ENCODE measurements at places on chromosomes 7 and 10.
A peak's percentile ranks its signal among the peaks of the same experiment; 100 is the strongest.

GRCh38 chr7:73978661-73979563 lies 49.1 kb upstream of the ELN start:
- DNase-seq = peak; percentile 38

DNA sequence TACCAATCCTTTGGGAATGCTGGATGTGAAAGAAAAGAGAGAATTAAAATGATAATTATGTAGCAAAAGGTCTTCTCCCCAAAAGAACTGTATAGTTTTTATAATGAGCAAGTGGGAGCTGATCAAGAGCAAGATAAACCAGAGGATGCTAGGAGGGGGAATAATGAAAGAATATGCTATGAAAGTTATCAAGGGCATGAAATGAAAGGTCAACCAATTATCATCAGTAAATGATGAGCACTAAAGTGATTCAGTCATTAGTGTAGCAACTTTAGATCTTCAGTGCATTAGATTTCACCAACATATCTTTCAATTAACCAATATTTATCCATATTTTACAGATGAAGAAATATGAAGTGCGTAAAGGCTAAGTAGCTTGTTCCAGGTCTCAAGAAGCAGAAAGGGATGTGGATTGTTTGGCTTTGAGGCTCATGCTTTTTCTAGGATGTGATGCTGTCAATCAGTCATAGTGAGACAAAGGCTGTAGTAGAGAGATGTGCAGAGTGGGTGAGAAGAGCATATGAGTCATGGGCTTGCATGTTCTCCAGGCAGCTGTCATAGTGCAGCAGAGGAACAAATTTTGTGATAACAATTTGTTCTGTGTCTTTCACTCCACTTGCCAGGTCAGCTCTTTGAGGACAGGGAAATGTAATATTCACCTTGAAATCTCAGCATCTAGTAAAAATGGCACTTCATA lies 5.7 kb upstream of the OR2F2 start:
- DNase-seq = no peak

- no peak for DNase-seq
Measured at GRCh38 chr10:132713421-132714095, 72.4 kb downstream of the NKX6-2 start.

- peak; percentile 89 for DNase-seq
Measured at GRCh38 chr10:117663750-117664149, 121.2 kb downstream of the EMX2 start.

DNA sequence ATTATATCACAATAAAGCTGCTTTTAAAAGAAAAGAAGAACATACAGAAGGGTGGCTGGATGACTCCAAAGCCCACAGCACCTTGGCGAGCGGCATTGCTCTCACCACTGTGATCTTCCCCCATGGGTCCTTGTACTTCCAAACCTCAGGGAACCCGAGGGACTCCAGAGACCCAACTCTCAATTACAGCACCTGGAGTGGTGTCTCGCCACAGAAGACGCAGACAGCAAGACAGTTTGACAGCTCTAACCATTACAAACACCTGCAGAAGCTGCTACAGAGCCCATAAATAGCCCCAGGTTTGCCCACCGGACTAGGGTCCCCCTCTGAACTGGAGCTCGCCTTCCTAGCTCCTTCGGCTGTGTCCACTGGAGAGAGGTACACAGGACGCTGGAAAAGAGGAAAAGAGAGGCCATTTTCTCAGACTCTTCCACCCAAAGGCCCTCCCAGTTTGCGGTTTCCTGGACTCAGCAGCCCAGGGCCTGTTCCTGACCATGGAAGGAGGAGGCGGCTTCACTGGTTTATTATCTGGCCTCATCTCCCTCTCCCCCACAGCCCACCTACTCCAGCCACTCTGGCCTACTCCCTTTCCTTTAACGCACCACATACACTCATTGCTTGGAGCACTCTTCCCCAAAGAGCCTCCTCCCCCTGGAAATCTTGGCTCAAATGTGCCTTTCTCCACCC lies 1.9 kb downstream of the PIK3AP1 start:
- no peak for DNase-seq

GRCh38 chr10:64096941-64097340 lies 575.7 kb downstream of the REEP3 start:
- DNase-seq = peak; percentile 25

DNA sequence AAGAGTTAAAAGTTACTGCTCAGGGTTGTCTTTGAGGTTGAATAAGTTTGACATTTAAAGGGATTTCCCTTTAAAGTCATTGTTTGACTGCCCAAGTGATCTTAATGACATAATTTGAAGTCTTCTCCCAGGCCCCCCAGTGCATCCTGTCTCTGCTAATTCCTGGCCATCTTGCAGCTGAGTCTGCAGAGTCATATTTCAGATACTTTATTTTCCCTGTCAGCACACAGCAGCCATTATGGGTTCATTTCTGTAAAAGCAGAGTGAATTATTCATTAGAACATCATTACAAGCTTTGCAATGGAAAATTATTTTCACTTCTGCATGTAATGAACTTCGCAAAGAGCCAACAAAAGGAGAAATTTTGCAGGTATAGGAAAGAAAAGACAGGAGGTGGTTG lies 536.6 kb downstream of the GALNT17 start:
- no peak for DNase-seq

DNA sequence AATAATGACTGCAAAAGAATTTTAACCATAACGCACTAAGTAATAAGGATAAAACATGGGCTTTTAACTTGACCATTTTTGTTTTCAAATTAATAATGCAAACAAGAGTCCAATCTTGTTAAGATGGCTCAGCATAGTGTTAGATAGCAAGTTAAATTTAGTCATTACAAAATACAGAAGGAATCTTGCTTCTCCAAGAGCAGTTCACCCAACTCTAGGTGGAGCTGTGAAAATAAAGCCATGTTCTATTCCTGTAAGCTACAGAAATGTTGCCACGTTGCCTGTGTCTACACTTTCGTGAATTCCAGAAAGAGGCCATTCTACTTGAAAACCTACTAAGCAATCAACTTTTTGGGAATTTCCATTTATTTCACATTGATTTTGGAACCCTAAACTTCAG lies 191.9 kb downstream of the SFMBT2 start:
- DNase-seq = peak; percentile 1

- DNase-seq = no peak
Measured at GRCh38 chr10:71757399-71757922, 15.9 kb downstream of the VSIR start.

GRCh38 chr10:88186335-88186734 lies 322.9 kb downstream of the PTEN start:
- DNase-seq = peak; percentile 97

DNA sequence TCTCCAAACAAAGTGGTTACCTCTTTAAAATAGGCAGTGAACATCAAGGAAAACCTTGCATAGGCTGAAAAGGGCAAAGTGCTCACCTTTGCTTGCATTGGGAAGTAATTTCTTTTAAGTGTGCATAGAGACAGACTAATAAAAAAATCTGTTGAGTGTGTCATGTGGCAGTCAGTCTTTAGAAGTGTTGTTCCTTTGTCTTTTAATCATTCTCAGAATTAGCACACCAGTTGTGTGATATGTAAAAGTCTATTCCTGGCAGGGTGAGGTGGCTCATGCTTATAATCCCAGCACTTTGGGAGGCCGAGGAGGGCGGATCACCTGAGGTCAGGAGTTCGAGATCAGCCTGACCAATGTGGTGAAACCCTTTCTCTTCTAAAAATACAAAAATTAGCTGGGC lies 117.0 kb downstream of the INSYN2A start:
- DNase-seq = no peak

DNA sequence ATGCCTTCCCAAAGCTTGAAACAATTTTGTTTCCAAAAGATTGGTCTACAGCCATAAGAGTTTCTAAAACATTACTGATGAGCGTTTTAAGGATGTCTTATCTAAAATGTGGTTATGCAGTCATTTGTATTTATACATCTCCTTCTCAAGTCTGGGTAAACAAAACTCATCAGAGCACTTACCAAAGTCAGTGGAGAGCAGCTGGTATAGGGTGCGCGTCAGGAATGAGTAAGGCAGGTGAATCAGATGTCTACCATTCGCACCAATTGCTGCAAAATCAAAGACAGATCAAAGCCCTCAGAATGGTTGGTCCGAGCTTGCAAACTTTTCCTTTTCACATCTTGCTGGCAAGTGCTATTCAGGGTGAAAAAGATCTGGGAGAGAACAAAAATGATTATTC lies 65.6 kb upstream of the FAM171A1 start:
- no peak for DNase-seq

GRCh38 chr7:144725070-144725469 lies 110.8 kb downstream of the TPK1 start:
- DNase-seq = no peak

- DNase-seq = no peak
Measured at GRCh38 chr10:129885526-129885925, 78.5 kb downstream of the EBF3 start.

- no peak for DNase-seq
Measured at GRCh38 chr7:132367004-132367403, 209.3 kb downstream of the PLXNA4 start.

DNA sequence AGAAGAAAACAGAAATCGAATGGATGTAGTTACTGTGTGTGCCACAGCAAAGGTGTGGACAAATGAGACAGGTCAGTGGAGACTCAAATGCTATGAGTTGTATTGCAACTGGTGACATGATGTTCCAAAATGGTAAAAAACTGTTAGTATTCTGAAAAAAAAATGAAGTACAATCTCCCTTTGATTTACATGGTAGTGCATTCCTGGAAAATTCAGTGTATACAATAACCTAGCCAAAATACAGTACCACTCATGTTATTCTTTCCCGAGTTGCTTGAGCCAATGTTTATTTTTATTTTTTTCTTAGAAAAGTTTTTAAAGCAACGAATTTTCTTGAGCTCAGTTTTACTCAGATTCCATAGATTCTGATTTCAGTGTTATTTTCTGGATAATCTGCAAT lies 47.7 kb upstream of the ODAD2 start:
- DNase-seq = no peak

DNA sequence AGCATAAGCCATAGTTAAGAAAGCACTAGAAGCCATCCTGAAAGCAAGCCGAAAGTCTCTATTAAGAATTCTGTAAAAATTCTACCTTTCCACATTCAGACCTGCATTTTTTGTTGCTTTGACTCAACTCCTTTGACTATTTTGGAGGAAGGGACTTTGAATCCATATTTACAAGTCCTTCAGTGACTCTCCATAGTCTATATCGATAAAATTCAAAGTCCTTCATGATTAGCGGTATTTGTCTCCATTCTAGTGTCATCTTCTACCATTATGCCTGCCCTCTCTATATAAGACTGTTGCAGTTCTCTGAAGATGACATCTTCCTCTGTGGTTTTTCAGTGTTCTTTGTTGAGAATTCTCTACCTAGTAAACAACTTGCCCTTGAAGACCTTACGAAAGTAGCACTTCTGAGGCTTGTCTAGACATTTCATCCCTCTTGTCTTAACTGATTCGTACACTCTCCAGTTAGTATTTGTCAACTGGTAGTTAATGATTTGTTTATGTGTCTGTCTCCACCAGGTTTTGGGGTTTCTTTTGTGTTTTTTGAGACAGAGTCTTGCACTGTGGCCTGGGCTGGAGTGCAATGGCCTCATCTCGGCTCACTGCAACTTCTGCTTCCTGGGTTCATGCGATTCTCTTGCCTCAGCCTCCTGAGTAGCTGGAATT lies 1.7 kb downstream of the CCSER2 start:
- no peak for DNase-seq

DNA sequence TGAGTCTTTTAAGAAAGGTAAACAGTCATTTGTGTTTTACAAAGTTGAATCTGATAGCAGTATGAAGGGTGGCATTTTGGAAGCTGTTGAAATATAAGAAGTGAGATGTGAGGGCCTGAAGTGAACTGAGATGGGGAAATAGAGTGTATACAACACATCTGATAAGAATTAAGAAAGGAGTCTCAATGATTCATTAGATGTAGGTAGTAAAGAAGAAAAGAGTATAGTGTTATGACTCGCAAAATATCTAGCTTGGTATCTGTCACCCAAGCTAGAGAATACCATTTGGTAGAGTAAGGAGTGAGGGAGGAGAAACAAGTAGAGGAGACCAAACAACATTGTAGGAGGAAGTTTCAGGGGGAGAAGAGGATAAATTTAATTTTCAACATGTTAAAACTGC lies 5.3 kb downstream of the PTPN12 start:
- DNase-seq = no peak

DNA sequence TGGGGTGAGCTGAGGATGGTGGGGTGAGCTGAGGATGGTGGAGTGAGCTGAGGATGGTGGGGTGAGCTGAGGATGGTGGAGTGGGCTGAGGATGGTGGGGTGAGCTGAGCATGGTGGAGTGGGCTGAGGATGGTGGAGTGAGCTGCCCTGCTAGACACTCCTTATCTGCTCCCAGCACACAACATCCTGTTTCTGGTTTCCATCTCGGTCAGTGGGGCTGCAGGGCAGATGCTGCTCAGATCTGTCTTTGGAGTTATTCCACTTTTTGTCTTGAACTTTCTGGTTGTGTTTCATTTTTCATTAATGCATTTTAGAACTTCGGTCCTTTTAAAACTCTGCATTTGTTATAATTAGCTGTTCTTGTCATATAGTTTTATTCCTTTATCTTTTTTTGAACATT lies 67.9 kb upstream of the ANTXRL start:
- DNase-seq = no peak

GRCh38 chr7:85103962-85104361 lies 82.9 kb downstream of the SEMA3D start:
- DNase-seq = no peak

- no peak for DNase-seq
Measured at GRCh38 chr10:34674176-34674575, 140.9 kb downstream of the PARD3 start.

GRCh38 chr10:66943590-66943989 lies 17.8 kb downstream of the LRRTM3 start:
- DNase-seq = no peak

DNA sequence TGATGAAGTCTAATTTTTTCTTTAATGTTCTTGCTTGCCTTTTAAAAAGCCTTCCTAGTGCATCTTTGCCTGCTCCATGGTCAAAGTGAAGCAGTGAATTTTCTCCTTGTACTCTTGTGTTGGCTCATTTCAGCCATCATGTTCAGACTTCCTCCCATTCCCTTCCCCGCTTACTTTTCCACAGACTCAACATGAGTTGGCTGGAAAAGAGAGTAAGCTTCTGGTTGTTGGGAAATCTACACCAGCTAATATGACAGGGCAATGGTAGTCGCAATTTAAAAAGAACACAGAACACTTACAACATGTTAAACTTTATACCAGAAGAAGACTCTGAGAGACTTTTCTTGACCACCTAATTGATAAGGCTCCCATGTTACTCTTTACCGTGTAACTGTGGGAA lies 24.3 kb upstream of the PDK4 start:
- no peak for DNase-seq

DNA sequence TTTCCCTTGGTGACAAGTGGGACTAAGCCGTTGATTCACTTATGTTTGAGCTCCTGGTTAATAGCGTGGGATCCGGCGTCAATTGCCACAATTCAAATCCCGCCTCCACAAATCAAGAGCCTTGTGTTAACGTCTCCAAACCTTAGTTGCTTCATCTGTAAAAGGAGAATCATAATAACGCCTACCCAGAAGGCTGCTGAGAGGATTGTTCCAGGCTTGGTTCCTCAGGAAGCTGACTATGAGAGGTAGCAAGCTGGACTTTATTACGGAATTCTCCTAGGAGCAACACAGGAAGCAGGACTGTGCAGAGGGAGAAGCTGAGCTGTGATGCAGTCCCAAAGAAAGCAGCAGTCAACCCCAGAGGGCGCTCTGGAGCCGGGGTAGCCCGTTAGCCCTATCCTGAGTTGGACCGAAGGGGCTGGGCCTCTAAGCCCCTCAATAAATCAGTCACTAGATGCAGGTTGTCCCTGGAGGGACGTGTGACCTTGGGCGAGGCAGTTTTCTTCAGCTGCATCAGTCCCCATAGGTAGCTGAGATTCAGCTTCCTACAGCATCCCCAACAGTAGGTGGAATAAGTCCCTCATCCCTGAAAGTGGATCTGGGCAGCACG lies 6.9 kb upstream of the BAG3 start:
- no peak for DNase-seq

- no peak for DNase-seq
Measured at GRCh38 chr10:81959016-81959415, 84.0 kb downstream of the NRG3 start.

Data from fibroblast of skin of scalp (primary cell).